ENCODE measurements at places on chromosomes 11 and 22.

GRCh38 chr11:28559492-28559891 lies 451.3 kb downstream of the METTL15 start:
- no peak for DNase-seq

DNA sequence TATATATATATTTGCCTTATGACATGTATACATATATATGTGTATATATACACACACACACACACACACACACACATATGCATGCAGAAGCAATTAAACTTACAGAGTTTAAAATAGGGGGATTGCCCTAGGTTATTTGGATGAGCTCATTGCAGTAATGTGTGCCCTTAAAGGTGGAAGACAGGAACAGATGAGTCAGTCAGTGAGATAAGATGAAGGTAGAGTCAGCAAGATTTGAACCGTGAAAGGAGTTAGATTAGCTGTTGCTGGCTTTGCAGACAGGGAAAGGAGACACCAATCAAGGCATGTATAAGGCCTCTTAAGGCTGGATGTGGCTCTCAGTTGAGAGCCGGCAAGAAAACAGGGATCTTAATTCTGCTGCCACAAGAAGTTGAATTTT lies 902.4 kb upstream of the RAG2 start:
- no peak for DNase-seq

- no peak for DNase-seq
These were observed 2.4 kb downstream of the CD82 start for GRCh38 chr11:44567876-44568256.

GRCh38 chr11:98053851-98054250 lies 966.9 kb upstream of the CNTN5 start:
- no peak for DNase-seq

- DNase-seq, result no peak
These were observed 674.5 kb downstream of the BRD1 start for GRCh38 chr22:49152939-49153770.

- DNase-seq, result no peak
These were observed 5.4 kb downstream of the PAX6 start for GRCh38 chr11:31805629-31806185.

GRCh38 chr22:23219822-23220484 lies 39.6 kb downstream of the BCR start:
- DNase-seq, result no peak

GRCh38 chr22:40898850-40899357 lies 37.0 kb upstream of the DNAJB7 start:
- DNase-seq, result no peak

DNA sequence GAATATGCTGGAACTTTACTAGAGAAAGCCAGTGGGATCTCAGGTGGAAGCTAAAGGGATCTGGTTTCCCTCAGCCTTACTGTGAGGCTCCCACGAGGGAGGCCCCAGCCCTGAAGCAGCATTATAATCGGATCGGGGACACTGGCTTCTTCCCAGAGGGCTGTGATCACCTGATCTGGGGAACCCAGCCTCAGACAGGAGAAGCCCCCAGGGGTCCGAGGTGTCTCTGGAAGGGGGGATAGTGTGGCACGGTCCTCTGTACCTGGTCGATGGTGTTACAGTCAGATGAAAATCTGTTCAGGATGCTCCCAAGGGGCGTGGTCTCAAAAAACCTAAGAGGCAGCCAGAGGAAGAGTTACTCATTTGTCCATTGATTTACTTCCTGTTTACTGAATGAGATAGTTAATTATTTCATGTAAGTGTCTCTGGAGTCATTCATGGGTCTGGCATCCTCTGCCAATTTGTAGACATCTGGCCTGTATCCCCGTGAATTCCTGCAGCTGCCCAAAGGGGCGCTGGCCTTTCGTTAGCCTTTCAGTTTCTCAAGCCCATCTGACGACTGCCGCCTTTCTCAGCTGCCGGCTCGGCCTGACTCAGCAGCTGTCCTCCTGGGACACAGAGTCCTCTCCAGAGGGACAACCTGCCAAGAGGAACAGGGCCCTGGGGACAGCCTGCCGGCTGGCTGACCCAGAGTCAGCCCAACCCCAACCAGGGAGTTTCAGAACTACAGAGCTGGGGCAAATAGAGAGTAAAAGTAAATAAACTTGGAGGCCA lies 17.0 kb upstream of the KCNJ11 start:
- DNase-seq, result no peak

- no peak for DNase-seq
These were observed 220.9 kb downstream of the PGR start for GRCh38 chr11:100908746-100909145.

DNA sequence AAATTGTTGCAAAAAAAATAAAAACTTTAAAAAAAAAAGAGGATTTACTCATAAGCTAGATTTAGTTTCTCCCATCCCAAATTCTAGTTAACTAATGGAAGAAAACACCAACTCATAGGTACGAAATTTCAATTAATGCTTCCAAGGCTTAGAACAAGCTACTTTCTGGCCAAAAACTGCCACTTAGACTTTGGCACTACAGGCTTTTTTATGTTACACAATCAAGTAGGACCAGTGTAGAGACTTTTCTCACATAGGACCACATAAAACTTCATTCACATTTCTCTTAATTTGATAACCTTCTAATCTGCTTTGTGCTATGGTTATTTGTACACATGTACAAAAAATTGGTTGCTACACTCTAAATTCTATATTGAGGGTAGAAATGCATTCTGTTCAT lies 3.1 kb downstream of the ST13 start:
- no peak for DNase-seq

DNA sequence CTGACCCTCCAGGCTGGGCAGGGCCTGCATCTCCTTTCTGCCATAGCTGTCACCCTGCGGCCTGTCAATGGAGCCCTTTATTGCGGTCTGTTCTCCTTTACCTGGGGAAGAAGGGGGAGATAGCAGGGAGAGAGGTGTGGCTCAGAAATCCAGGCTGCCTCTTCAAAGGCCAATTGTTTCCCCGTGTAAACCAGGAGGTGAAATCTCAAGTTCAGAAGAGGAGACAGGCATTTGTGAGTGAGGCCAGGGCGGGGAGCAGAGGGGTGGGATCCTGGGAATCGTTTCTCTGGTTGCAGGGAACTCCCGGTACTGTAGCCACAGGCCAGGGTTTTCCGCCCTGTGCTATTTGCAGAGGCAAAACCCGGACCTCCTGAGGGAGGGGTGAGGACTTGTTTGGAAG lies 9.1 kb downstream of the DCPS start:
- no peak for DNase-seq

DNA sequence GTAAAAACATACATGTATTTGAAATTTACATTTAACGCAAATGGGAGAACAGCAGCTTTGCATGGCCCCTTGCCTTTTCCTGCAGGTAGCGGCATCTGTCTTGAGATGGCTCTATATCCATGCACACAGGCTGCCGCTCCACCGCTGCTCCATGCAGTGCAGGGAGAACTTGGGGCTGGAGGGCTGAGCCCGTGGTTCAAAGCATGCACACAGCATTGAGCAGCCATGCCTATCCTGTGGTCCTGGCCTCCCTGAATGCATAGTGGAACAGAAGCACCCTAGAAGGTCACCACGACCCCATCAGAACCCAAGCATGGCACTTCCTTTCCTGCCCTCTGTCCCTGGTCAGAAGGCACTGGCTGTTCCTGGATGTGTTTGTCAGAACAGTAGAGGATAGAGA lies 35.0 kb upstream of the TP53I11 start:
- no peak for DNase-seq

DNA sequence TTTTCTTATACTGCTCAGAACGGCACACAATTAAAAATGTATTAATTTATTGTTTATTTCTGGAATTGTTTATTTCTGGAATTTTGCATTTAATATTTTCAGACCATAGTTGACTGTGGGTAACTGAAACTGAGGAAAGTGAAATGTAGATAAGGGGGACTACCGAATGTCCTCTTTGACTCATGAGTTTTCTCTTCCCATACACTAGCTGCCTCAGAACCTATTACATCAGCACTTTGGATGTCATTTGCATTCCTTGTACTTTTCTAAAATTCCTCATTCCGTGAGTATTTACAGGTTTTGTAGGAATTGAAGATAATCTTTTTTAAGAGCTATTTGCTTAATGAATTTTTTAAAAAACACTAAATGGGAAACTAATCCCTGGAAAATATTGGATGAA lies 29.8 kb downstream of the ZC3H12C start:
- no peak for DNase-seq
